ENCODE measurements at places on chromosomes 16 and 17.

DNA sequence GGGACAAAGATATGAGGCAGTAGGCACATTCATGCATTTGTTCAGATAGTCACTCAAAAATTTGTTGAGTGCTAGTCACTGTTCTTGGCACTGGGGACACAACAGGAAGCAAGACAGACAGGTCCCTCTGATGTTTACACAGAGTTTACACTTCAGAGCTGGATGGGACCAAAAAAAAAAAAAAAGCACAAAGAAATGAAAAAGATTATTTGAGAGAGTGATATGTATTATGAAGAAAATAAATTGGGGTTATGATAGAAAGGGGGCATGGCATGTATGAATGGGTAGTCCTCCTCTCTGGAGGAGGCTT, 3.5 kb upstream of the YPEL2 start:
- DNase-seq = no peak

- no peak for DNase-seq
Measured at GRCh38 chr17:37827905-37828650, 83.2 kb upstream of the HNF1B start.

- DNase-seq = peak; percentile 85
Measured at GRCh38 chr16:30534368-30535105, at the start of gene ZNF747. Gene ZNF747 (minus strand): TSS chr16:30534858. CDS start chr16:30534679, 179 bp downstream.

DNA sequence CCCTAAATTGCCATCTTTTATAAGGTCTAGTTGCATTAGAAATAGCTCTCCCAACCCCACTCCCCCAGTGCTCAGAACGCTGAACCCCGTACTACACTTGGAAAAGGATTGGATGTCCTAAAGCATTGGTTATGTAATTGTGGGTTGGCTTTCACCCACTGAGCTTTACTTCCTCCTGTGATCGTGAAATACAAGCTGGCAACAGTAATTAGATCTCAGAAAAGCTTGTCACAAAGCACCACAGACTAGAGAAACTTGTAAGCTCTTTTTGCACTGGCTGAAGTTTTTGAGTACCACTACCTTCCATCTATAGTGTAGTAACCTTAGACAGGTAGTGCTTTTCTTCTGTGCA, 54.4 kb downstream of the SIAH1 start:
- no peak for DNase-seq

DNA sequence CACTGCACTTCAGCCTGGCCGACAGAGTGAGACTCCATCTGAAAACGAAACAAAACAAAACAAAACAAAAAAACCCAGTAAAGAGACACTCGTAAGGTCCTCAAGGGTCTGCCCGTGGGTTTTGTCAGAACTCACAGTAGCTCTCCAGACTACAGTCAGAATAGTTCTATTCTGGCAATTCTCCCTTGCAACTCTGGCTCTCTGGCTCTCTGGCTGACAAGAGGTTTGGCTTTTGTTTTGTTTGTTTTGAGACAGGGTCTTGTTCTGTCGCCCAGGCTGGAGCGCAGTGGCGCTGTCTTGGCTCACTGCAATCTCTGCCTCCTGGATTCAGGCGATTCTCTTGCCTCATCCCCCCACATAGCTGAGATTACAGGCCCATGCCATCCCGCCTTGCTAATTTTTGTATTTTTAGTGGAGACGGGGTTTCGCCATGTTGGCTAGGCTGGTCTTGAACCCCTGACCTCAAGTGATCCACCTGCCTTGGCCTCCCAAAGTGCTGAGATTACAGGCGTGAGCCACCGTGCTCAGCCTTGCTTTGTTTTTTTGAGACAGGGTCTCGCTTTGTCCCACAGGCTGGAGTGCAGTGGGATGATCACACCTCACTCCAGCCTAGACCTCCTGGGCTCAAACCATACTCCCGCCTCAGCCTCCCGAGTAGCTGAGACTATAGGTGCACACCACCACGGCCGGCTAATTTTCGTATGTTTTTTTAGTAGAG, 20.5 kb upstream of the CHP2 start:
- DNase-seq = no peak

DNA sequence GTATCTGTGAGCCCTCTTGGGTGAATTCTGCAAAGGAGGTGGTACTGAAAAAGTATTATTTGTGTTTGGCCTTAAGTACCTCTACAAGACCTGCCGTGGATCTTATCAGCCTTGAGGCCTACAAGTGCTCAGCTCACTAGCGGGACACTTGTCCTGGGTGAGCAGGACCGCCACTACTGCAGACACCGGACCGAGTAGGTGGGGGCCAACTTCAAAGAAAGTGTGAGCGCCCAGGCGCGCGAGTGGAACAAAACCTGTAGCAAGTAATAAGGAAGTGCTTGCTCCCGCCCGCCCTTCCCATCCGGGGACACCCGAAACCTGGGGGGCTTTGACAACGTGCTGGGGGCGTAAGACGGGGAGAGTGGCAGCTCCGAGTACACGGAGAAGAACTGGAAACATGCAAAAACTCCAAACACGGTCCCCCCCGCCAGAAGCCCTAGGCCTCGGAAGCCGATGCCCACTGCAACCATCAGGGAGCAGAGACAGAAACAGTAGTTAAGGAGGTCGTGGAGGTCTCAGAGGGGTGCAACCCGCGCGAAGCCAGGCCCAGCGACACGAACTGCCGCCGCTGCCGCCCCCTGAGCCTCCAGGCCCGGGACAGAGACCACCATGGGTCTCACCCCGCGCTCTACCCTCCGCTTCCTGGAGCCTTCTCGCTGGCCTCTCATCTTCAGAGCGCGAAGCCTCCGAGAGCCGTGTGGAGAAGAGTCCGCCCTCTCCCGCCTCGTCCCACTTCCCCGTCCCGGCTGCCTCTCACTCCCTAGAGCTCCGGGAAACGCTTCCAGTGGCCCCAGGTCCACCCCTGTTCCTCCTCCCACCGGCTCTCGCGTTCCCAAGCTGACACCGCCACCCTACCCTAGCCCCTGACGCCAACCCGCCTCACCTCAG, 537 bp downstream of the CNOT1 start:
- DNase-seq = peak; percentile 35

DNA sequence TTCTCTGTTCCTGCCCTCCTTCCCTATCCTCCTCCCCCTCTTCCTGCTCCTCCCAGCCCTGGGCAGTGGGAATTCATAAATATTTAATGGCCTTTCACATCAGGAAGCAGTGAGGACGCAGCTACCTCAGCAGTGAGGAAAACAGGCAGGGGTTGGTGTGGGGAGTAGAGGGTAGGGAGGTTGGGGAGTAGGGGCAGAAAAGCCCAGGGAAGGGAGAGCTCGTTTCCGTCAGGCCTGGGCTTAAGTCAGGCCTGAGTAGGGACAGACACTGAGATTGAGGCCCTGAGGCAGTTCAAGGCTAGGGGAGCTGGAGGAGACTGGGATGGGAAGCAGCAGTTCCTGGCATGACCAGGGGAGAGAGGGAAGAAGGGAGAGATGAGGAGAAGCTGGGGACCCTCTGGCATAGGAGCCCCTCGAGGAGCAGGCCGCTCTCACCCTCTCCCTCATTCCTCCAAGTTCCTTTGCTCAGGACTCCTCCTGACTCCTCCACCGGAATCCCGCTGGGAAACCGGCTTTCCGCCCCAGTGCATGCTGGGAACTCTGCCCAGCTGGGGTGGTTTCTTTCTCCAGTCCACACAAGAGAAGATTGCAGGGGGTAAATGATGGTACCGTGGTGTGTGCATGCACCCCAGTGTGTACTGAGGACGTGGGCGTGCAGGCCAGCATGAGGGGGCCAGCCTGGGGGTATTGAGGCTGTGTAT, 6.2 kb downstream of the SAMD14 start:
- no peak for DNase-seq

GRCh38 chr17:1413281-1413791, 13.3 kb upstream of the YWHAE start:
- no peak for DNase-seq

GRCh38 chr17:3512505-3513171, 36.8 kb downstream of the ASPA start:
- no peak for DNase-seq

All from central memory CD8-positive, alpha-beta T cell (primary cell).